ENCODE measurements at places on chromosomes 7 and 10.

- no peak for DNase-seq
These were observed 25.2 kb downstream of the GET4 start for GRCh38 chr7:901388-902154.

DNA sequence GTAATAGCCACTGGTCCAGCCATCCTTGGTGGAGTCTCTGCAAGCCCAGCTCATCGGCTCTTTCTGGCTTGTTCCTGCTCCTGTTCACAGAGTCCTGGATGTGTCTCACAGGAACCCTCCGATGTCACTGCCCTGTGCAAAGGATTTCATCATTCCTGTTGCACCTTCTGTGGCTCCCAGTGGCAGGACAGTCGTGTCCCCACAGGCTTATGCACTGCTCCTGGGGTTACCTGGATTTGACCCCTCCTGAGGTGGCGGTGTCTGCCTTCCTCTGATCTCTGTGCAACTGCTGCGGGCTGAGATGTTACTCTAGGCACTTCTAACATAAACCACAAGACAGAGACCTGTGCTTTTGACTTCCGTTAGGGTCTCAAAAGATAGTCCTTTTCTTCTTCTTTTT, 30.6 kb downstream of the APBB1IP start:
- DNase-seq, result no peak

DNA sequence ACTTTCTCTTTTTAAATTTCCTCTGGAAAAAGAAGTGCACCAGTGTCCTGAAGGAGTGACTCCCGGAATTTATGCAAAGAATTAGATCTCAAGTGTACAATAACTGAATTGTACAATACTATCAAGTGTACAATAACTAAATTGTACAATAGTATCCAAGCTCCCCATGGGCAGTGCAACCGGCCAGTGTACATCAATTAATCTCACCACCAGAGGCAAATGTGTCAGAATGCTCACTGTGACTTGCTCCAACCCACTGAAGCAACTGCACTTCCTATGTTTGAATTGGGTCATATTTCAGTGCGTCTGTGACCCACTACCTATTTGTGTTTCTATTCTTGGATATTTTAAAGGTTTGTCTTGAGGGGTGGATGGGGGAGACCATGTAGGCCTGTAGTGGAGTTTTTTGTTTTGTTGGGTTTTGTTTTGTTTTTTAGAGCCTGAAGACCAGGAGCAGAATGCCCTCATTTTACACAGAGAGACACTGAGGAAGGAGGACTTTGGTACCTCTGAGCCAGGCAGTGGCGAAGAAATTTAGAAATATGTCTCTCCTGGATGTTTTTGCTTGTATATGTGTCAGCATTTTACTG, 78.5 kb upstream of the CTTNBP2 start:
- DNase-seq, result peak; percentile 32

DNA sequence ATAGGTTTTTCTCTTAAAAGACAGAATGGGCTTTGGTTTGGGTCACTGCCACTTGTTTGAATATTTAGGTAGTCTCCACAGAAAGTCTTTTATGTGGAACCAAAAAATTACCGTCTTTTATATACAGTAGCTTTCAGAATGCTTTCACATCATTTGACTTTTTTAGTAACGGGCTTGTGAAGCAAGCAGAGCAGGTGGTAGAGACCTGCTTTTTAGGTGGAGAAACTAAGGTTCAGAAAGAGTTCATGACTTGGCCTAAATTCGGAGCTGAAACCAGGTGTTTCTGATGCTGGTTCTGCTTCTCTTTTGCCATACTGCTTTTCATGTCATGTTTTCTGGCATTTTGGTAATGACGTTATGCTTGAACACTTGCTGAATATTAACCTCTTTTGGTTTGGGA, 36.3 kb downstream of the GARS1 start:
- DNase-seq, result no peak

DNA sequence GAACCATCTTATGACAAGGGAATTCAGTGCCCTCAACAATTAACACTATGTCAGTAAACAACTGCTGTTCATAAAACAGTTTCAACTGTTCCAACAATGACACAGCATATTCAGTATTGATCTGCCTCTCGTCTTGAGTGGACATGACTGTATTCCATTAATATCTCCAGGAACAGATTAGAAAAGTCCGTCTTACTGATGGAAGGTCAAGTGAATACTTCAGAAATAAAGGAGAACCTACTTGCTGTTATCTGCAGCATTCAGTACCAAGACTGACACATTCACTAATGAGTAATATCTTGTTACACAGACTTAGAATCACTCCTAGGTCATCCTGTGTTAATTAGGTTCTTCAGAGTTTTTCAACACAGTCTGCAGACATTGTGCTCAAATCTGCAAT, 12.1 kb downstream of the KBTBD2 start:
- DNase-seq, result peak; percentile 57

GRCh38 chr10:58217612-58218011, 50.1 kb downstream of the IPMK start:
- DNase-seq, result no peak

GRCh38 chr7:131363719-131364118, 36.0 kb downstream of the MKLN1 start:
- no peak for DNase-seq

DNA sequence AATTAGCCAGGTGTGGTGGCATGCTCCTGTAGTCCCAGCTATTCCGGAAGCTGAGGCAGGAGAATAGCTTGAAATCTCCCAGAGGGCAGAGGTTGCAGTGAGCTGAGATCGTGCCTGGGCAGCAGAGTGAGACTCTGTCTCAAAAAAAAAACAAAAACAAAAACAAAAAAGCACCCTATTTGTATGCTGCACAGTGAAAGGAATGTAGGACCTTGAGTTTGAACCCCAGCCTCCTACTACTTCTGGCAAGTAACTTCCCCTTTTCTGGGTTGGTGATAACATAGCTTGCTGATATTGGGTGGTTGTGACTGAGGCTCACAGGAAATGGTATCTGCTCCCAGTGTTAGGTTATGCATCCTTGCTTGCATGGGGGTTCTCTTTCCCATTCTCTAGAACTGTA, 205.3 kb downstream of the BUB3 start:
- DNase-seq, result no peak

- DNase-seq, result no peak
These were observed 256.1 kb upstream of the C7orf33 start for GRCh38 chr7:148334441-148334956.

GRCh38 chr10:33524966-33525365, 190.5 kb upstream of the NRP1 start:
- no peak for DNase-seq

DNA sequence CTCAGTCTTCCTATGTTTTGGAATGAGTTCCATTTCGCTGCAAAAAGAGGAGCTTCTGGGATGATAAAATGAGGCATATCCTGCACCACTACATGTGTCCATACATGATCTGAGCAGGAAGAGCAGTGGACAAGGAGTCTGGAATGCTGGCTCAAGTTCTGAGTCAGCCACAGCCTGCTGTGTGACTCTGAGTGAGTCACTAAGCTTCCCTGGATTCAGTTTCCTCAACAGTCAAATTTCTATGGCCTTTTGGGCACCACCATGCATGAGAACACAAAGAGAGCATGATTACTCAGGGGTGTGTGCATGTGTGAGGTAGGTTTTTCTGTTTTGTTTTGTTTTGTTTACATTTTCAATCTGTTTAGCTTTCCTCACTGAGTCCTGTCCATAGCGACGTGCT, 254.6 kb downstream of the ANKRD30A start:
- no peak for DNase-seq

DNA sequence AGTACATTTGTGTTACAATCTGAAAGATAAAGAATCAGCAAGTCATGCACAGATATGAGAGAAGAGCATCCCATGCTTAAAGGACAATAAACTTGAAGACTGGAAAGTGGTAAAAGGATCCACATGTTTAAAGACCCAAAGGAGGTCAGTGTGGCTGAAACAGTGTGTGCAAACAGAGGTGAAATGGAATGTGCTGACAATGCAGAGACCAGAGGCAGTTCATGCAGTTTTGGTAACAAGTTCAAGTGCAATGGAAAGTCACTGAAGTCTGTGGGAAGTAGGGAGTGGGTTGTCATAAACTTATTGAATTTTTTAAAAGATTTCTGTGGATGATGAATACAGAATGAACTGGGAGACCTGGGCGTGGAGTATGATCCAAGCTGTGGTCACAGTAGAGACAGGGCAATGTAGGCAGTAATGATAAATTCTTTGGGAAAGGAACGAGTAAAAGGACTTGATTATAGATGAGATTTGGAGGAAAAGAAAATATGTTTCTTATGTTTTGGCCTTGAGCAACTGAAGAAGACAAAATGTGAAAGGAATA, 408.0 kb downstream of the HGF start:
- DNase-seq, result no peak

DNA sequence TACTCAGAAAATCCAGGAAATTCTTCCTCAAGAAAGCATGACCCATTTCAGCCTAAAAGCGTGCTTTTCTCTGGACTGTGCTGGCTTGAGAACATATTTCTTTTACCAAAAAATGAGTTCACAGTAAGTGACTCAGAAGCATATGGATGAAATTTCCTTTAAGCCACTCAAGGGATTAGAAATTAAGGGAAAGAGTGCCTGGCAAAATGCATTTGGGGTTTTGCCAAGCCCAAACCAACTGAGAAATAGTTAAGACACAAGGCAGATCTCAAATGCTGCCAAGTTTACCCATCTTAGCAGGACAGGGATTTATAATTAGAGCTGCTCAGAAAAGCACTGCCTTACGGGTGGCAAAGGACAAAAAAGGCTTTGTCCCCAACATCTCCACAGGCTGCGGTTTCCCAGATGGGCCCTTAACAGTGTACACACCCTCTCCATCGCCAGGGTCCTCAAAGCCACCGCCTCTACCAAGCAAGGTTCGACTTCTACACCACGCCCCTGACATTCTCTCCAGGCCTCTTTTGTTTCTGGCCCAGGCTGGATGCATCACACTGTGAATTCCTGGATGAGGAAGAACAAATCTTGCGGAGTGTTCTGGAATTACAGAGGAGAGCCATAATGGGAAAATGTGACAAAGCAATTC, 30.1 kb upstream of the CDHR3 start:
- DNase-seq, result no peak

DNA sequence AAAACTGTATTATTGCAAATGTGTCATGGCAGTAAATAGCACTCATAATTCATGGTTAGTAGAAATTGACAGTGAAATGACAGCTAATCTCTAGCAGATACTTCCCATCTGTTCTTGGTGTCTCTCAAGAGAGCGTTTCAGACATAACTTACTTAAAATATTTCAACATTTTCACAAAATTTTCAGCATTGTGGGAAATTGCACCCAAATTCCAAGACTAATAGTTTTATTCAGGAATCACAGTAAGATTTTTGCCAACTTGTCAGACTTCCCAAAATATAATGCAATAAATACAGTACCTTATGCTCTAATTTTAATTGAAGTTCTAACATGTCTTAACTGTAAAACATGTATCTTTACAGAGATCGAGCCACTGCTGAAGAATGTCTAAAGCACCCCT, 41.2 kb downstream of the STK17A start:
- DNase-seq, result no peak

GRCh38 chr10:52877451-52877850, 104.9 kb upstream of the MBL2 start:
- DNase-seq, result no peak

GRCh38 chr7:96718107-96719003, 8.7 kb upstream of the SEM1 start:
- DNase-seq, result no peak

GRCh38 chr10:130725474-130725970, 586.0 kb downstream of the TCERG1L start:
- no peak for DNase-seq

DNA sequence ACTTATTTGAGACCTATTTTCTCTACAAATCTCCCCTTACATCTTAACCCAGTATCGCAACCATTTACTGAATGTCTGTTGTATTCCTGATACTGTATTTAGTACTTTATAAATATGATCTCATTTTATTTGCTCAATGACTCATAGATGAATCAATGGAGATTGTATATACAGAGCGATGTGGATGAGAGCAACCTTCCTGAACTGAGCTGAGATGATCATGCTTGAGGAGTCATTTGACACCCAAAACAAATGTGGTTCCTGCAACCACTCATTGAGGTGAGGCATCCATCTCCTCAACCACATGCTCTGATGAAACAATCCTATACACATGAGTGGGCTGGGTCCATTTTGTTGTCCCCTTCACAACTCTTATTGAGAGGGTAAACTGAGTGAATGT, 250.0 kb downstream of the CDC14C start:
- DNase-seq, result no peak

- DNase-seq, result no peak
These were observed 216.1 kb downstream of the SKIDA1 start for GRCh38 chr10:21309427-21309826.

GRCh38 chr10:341081-341740, 206.0 kb downstream of the ZMYND11 start:
- no peak for DNase-seq

DNA sequence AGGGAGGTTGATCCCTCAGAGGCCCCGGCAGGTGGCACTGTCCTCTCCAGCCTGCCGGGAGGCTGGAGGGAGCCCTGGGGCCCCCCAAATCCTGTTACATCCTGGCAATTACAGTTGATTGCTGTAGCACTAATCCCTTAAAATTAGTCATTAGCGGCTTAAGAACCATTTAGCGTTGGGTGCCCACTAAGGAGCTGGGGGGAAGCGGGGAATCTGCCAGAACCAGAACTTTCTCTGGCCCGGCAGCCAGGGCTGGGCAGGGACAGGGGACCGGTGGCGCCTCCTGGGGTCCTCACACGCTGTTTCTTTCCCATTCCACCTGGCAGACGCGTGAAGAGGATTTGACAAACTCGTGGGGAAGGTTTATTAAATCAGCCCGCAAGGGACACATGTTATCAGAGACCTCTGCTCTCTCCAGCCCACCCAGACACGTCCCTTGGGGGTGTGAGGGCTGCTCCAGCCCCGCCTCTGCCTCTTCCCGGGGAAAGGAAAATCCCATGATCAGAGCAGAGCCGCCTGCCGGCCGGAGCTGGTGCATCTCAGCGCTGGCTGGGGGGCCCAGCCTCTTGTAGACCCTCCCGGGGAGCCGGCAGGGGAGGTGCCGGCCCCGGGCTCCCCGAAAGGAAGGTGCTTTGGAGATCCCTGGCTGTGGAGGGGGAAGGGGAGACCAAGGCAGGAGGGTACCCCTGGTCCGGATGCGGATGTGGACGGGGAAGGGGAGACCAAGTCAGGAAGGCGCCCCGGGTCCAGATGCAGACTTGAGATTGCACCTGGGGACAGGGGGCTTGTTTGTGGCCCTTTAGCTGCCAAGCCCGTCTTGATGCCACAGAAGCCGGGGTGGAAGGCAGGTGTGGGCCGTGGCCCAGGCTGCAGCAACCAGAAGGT, 142.7 kb downstream of the ELFN1 start:
- no peak for DNase-seq

DNA sequence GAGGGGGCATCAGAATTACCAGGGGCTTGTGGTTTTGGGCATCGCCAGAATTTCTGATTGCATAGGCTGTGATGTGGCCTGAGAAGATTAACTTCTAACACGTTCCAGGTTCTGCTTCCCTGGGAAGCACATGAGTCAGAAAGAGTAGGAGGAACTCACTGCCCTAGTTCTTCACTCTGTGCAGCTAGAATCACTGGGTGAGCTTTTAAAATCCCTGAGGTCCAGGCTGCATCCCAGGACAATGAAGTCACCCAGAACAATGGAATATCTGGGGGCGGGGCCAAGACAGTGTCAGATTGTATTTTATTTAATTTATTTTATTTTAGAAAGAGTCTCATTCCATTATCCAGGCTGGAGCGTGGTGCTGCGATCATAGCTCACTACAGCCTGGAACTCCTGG, 636.5 kb downstream of the CALN1 start:
- no peak for DNase-seq

- no peak for DNase-seq
These were observed 186.2 kb downstream of the CFTR start for GRCh38 chr7:117666031-117666430.

Data from NCI-H510A treated with DMSO at 0.1 percent for 48 hours (cell line).